WERI-Rb-1 (cell line): ENCODE measurements at places on chromosomes 4 and X.

DNA sequence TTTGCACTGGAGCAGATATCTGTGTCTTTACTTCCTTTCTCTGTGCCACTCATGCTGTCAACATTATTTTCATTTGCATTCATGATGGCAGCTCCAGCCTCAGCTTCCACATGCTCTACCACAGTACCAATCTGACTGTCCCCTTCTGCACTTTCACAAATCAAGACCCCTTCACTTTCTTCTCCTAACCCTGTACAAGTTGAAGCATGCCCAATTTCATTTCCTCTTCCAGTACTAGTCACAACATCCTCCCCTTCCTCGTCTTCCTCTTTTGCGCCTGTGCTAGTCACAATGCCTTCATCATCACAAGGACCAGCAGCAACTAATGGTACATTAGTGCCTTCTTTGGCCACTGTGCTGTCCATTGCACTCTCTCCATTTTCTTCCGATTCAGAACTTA is 26.5 kb downstream of the BOD1L1 start:
- DNase-seq = no peak

GRCh38 chr4:123438031-123438430 is 41.4 kb downstream of the SPRY1 start:
- no peak for DNase-seq

GRCh38 chr4:18022572-18023050 is 1.1 kb upstream of the LCORL start:
- DNase-seq = peak; percentile 52

DNA sequence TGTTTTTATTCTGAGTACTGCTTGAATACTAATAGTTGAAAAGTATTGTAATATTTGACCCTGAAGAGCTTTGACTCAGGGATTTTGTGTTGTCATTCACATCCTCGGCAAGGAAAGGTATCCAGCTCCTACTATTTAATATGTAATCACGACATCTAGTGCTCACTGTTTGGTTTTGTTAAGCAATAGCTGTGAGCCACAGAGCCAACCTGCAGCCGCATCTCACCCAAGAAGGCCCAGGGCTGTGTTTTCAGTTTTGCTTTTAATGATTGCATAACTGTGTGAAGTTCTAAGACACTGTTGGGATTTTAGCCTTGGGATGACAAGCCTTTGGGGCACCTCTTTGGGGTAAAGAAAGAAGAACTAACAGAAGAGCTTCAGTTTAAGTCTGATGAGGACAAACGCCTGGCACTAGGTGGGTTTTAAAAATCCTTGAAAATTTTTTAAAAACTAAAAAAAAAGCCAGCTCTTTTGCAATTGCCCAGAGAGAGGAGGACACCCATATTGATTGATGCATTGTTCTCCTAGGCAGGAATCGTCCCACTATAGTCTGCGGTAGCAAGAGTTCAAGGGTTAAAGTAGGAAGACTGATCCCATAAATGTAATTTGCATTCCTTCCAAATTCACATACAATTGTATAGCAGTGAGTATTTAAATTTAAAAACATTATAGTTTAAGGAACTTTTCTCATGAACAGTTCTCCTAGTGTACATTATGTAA is 157.8 kb downstream of the RELL1 start:
- DNase-seq = no peak

DNA sequence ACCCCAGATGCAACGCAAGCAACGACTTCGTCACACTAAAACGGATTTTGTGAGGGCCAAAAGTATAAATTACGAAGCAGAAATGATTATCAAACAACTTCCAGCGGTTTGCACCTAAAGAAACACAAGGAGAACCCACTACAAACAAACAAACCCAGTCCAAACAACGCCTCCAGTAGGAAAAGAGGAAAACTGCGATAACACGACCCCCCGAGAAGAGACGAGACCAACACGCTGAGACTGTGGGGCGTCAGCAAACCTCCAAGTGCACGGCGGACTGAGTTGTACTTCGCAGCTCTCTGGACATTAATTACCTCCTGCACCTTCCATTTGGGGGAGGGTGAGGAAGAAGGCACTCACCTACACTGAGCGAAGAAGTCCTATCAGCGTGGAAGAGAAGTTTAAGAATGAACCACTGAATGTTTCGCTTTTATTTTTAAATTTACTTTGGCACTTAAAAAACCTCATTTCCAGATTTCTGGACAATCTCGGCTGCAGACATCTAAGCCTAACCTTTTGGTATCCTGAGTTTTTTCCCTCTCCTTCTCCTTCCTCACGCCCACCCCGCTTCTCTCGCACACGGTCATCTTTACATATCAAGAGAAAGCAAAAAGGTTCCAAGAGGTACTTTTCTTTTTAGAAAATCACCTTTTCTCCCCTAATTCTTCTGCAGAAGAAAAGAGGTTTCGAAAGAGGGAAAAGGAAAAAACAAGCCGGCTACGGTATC is at the start of gene MAB21L2:
TSS of gene MAB21L2 (plus strand) at position 6 of the 727 bp plus-strand sequence. CDS start 879 bp downstream, outside the sequence.
- DNase-seq = no peak

GRCh38 chr4:53582194-53582593 is 9.1 kb downstream of the LNX1 start:
- no peak for DNase-seq
